Caco-2 (cell line): ENCODE measurements at places on chromosomes 12 and 14. TPM values are rescaled to one million over a fixed set of nuclear protein-coding genes. Genes with fewer than 3 reads are reported as not detected.

DNA sequence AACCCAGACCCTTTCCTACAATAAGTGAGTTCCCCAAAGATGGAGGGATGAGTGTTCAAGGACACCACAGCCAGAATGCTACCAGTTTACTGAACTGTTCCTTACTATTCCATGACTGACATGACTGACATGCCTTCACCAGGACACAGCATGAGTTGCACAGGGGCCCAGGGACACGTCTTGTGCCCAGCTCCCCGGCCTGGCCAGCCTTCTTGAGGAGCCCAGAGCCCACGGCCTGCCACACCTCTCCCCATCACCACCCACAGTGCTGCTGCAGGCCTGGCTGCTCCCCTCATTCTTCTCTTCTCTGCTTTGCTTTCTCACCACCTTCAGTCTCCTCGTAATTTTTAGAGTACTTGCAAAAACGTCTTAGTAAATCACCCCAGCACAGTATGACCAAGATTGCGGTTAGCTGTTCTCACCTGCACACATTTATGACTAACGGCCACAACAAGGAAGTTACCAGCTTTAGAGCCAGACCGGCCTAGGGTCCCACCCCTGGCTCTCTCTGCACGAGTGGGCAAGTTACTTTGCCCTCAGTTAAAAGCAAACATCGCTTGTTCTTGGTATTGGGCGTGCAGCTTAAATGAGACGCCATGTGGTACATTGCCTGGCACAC lies 18.5 kb downstream of the PPP2R5E start:
- DNase-seq, result no peak
- H3K36me3 ChIP-seq, result no peaks in the 10 kb centered on the region; the same call in 1 of the 2 replicates
- H3K27me3 ChIP-seq, result no peaks in the 10 kb centered on the region
- H3K27ac ChIP-seq, result peak overlapping the region; percentile 49

DNA sequence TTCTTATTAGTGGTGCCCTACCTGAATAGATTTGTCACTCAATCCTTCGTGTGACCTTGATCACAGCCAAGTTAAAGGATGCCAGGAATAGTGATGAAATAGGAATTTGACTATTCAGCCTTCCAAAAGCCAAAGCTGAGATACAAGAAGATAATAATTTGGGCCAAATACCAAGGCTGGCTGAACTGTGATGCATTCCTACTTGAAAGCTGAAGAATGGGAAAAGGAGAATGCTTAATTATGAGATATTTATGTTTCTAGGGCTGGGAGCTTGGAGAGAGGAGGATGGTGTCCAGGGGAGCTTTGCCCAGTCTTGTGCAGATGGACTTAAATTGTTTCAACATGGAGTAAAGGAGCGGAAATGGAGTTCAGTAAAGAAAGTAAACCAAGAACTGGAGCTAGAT lies 5.2 kb downstream of the RNASE7 start:
- no peaks in the 10 kb centered on the region for H3K27me3 ChIP-seq
- DNase-seq, result no peak
- no peaks in the 10 kb centered on the region for H3K36me3 ChIP-seq
- H3K27ac ChIP-seq, result no peak overlapping the region

DNA sequence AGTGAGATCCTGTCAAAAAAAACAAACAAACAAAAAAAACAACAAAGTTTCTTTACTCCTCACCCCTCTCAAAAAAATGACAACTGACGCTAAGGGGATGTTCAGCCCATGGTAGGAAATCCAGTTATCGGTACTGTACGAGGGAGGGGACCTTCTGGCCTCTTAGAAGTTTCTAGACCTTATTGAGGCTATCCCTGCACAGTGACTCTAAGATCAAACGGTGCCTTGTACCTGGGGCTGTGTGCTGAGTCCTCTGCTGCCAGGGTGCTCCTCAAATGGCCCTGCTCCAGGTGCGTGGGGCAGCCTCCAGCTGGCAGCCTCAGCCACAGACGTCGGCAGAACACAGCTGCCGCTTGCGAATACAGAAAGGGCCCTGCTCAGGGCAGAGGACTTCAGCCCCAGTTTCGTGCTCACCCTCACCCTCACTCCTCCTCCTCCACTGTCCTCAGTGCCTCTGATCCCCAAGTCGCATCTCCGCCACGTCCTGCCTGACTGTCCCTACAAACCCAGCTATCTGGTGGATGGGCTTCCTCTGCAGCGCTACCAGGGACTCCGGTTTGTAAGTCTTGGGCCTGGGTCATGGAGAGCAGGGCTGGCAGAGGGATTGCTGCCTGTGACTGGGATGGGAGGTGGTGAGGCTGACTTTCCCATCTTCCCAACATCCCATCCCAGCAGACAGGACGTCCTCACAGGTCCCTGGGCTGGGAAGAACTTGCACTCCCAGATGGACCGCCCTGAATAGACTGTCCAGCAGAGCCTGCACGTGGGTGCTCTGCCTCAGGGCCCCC lies 90.9 kb downstream of the B4GALNT3 start:
- no peaks in the 10 kb centered on the region for H3K27me3 ChIP-seq
- peak overlapping the region; percentile 0 for H3K27ac ChIP-seq
- H3K36me3 ChIP-seq, result no peaks in the 10 kb centered on the region
- H3K4me3 ChIP-seq, result no peak overlapping the region
- H3K4me1 ChIP-seq, result peaks cover 6% of the 10 kb centered on the region

DNA sequence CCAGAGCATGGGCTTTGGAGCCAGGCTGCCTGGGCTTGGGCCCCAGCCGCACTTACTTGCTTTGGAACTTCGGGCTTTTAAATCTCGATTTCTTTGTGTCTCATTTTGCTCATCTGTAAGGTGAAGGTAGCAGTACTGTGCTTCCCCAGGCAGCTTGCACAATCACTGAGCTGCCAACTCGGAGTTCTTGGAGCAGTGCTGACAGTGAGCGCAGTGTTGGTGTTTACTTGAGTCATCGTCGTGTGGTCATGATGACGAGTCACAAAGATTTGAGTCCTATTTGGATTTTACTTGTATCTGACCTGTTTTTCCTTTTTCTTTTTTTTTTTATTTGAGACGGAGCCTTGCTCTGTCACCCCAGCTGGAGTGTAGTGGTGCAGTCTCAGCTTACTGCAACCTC lies 31.3 kb upstream of the ATF1 start:
- no peak for DNase-seq
- H3K36me3 ChIP-seq, result peaks cover 12% of the 10 kb centered on the region
- H3K27me3 ChIP-seq, result no peaks in the 10 kb centered on the region
- H3K4me1 ChIP-seq, result peaks cover 8% of the 10 kb centered on the region; the same call in 1 of the 2 replicates

- H3K4me1 ChIP-seq, result no peaks in the 10 kb centered on the region
- H3K4me3 ChIP-seq, result no peak overlapping the region
- no peak for DNase-seq
Measured at GRCh38 chr14:62952226-62952625, 93.0 kb downstream of the KCNH5 start.

DNA sequence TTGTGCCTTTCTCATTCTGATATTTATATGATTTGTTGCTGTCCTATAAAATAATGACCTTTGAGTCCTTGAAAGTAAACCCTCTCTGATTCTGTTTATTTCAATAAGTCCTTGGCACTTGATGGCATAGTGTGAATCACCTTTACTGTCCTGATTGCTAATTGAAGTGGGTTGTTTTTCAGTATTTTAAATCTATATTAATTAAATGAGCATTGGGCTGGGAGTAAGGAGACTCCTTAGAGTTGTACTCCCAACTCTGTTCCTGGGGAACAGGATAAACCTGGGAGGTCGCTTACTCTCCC lies 235.7 kb downstream of the EGLN3 start:
- H3K27ac ChIP-seq, result no peak overlapping the region
- DNase-seq, result no peak
- H3K36me3 ChIP-seq, result no peaks in the 10 kb centered on the region
- no peaks in the 10 kb centered on the region for H3K27me3 ChIP-seq
- no peaks in the 10 kb centered on the region for H3K4me1 ChIP-seq

DNA sequence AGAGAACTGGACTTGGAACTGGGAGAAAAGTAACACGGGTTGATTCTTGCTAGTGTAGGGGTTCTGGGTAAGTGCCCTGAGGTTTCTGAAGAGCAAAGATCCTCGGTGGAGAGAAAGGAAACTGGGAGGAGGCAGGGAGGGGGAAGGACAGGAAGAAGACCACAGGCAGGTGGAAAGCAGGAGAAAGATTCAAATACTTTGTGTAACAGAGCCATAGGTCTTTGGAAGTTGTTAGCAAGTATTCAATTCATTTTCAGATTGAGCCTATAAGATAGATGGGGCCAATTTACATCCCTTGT lies 1.3 kb downstream of the PNP start:
- no peak for DNase-seq
- H3K4me3 ChIP-seq, result peak overlapping the region; percentile 90
- peak overlapping the region; percentile 90 for H3K27ac ChIP-seq

DNA sequence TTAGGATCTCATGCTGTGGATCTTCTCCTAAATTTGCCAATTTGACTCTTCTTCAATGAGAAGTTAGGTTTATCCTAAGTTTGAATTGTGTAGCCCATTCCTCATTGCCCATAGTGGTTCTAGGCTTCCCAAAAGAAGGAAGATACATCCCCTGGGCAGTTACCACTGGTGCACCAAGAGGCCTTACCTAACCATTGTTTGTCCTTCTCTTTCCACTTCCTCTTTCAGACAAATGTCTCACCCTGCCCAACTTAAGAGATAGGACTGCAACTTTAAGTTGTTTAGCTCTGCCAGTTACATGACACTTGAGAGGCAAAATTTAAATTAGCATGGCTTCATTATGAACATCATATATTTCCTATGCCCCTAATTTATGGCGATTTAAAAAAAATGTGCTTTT lies 9.4 kb upstream of the KCNH3 start:
- H3K4me3 ChIP-seq, result no peak overlapping the region
- no peak for DNase-seq
- H3K27ac ChIP-seq, result no peak overlapping the region
- peaks cover 3% of the 10 kb centered on the region for H3K36me3 ChIP-seq

GRCh38 chr14:64654901-64655300 lies 49.3 kb upstream of the PLEKHG3 start:
- DNase-seq, result no peak
- no peaks in the 10 kb centered on the region for H3K27me3 ChIP-seq
- H3K4me1 ChIP-seq, result peaks cover 19% of the 10 kb centered on the region
- H3K27ac ChIP-seq, result peak overlapping the region; percentile 85

DNA sequence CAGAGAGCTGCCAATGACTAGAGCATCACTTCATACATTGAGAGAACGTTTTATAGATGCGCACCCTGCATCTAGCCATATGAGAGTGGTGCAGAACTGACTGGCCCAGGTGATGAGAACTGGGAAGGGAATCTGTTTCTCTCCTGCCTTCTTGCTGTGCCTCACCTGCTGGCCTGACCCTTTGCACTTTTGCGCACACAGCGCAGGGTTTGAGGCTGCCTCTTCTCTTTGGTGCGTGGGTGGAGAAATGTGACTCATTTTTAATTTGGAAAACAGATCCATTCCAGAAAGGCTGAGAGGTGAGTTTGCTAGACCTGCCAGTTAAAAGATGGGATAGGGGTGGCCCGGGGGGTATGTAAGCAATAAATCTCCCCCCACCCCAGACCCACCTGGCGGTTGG lies 453 bp upstream of the ESRRB start:
- H3K4me3 ChIP-seq, result no peak overlapping the region
- no peak overlapping the region for H3K27ac ChIP-seq
- no peaks in the 10 kb centered on the region for H3K4me1 ChIP-seq
- DNase-seq, result no peak

- H3K4me3 ChIP-seq, result no peak overlapping the region
- DNase-seq, result no peak
- no peaks in the 10 kb centered on the region for H3K27me3 ChIP-seq
- H3K36me3 ChIP-seq, result no peaks in the 10 kb centered on the region
Measured at GRCh38 chr12:59733200-59733599, 137.4 kb downstream of the SLC16A7 start.

- H3K27me3 ChIP-seq, result no peaks in the 10 kb centered on the region
- H3K36me3 ChIP-seq, result no peaks in the 10 kb centered on the region
- no peak overlapping the region for H3K4me3 ChIP-seq
- no peak for DNase-seq
Measured at GRCh38 chr12:99002156-99002555, 357.1 kb downstream of the APAF1 start.

The SLC24A4 gene
- total RNA-seq, result not detected in 2 replicates

The TPH2 gene
- not detected in 2 replicates for total RNA-seq

The CLMN gene
- 5.2 and 6.7 TPM in 2 replicates for total RNA-seq

The WIF1 gene
- not detected in 2 replicates for total RNA-seq

The TMEM63C gene
- total RNA-seq, result 1.3 and 1.4 TPM in 2 replicates

The SAMD4A gene
- total RNA-seq, result 60.4 and 60.8 TPM in 2 replicates
